Fibroblast of skin of left quadriceps (primary cell): ENCODE measurements at places on chromosomes 5 and 9.

GRCh38 chr5:111153483-111153882 is 61.3 kb downstream of the WDR36 start:
- DNase-seq = no peak

DNA sequence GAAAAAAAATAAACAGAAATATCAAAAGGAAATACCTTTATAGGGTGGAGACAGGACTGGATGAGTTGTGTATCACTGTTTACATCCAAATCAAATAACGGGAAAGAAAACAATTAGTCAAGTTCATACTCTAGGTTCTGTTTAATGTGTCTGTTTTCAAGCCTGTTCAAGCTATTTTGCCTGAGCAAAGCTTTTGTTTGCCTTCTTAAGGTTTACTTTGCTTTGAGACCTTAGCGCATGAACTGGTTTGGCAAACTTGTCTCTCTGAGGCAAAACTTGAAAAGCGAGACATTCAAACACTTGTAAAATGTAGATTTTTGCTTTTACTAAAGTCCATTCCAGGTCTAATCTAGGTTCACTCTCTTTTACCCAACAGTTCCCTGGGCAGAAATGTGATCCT is 174.1 kb upstream of the RFX3 start:
- DNase-seq = no peak

- no peak for DNase-seq
Observed at GRCh38 chr9:22100626-22101025, 91.5 kb upstream of the CDKN2B start.

DNA sequence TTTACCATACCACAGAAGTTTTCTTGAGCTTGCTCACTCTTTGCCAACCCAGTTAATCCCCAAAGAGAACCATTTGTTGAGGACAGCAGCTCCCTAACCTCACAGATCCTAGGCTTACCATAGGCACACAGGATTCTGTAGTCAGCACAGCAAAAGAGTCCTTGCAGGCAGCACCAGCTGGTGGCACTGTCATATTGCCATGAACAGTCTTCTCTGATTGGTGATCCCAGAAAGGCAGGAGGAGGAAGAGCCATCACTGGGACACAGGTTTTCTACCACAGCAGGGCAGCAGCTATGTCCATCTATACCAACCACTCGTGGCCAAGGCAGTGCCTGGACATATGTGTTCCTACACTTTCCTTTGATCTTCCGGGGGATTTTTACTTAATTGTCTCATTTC is 297.1 kb upstream of the CD180 start:
- DNase-seq = no peak

GRCh38 chr5:65886387-65886786 is 40.0 kb upstream of the ERBIN start:
- no peak for DNase-seq

GRCh38 chr5:116492776-116493175 is 81.8 kb downstream of the SEMA6A start:
- no peak for DNase-seq

- no peak for DNase-seq
Observed at GRCh38 chr9:15150939-15151338, 156.1 kb downstream of the TTC39B start.

- DNase-seq = no peak
Observed at GRCh38 chr5:168062239-168062638, 229.2 kb upstream of the WWC1 start.

- no peak for DNase-seq
Observed at GRCh38 chr9:34440017-34440416, 18.4 kb downstream of the FAM219A start.

DNA sequence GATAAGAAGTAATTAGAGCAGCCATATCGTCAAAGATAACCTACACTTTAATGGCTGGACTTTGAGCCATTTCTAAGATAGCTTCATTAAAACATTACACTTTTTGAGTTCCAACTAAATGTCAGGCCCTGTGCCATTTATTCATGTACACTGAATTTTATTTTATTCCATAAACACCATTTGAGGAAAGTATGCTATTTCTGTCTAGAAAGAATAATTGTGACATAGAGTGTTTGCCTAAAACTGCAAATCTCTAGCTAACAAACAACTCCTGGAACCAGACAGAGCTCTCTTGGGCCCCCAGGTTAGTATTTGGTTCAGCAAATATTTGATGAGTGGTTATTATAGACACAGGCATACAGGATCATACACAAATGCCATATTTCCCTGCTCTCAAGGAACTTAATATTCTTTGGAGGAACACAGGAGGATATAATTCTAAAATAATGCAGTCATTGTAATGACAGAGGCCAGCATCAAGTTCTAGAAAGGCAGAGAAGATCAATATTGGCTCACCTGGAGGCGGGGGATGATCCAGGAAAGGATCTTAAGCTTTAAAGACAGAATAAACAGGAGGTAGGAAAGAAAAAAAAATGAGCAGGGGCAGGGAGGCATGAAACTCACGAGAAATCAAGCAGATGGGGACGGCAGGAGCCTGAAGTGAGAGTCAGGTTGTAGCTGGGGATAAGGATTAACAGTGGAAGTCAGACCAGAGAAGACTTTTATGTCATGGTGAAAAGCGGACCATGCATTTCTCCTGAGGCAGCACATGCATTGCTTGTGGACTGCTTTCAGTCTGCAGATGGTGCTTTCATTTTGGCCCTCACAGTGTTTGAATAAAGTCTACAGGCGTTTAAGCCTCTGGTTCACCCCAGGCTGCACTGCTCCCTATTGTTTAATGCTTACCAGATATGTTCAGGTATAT is 127.7 kb downstream of the GCNT1 start:
- no peak for DNase-seq

- DNase-seq = no peak
Observed at GRCh38 chr5:186091-187041, 4.9 kb upstream of the LRRC14B start.

DNA sequence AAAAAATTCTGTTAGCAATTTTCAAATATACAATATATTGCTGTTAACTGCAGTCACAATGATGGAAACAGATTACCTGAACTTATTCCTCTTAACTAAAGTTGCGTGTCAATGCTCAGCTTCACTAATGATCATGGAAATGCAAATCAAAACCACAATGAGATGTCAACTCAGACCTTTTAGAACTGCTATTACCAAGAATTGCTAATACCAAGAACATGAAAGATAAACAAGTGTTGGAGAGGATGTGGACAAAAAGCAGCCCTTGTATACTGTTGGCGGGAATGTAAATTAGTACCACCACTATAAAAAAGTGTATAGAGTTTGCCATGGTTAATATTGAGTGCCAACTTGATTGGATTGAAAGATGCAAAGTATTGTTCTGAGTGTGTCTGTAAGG is 1409.7 kb upstream of the CDH18 start:
- no peak for DNase-seq

- DNase-seq = no peak
Observed at GRCh38 chr5:5783021-5783420, 360.5 kb downstream of the ICE1 start.

DNA sequence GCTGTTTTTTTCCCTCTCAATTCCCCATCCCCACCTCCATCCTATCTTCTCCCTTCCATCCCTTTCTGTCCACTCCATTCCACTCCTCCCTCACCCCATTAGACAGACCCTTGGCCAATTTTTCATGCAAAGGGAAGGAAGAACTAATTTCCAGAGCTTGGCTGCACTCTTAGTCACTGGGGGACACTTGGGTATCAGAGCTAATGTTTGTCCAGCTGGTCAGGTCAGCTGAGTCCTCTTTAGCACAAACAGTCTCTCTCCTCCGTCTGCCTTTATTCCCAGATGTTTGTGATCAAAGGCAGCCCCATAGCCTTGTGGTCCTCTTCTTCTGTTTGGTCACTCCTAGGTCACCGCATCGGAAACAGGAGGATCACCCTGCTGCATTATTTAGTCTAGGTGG is 148.5 kb downstream of the NMUR2 start:
- no peak for DNase-seq

- DNase-seq = no peak
Observed at GRCh38 chr5:175658299-175659145, 651 bp downstream of the HRH2 start.

DNA sequence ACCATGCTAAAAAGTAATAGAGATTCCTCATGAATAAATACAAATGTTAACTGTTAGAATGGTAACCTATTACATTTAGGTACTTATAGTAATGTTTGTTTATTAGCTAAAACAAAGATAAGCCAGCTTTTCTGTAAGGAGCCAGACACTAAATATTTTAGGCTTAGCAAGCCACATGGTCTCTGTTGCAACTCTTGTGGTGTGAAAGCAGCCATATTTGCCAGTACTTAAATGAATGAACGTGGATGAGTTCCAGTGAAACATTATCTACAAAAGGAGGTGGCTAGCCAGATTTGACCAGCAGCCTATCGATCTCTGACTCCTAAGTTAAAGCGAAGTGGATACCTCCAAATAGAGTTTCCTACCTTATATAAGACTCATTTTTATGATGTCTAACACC is 331.6 kb downstream of the CDH12 start:
- no peak for DNase-seq

DNA sequence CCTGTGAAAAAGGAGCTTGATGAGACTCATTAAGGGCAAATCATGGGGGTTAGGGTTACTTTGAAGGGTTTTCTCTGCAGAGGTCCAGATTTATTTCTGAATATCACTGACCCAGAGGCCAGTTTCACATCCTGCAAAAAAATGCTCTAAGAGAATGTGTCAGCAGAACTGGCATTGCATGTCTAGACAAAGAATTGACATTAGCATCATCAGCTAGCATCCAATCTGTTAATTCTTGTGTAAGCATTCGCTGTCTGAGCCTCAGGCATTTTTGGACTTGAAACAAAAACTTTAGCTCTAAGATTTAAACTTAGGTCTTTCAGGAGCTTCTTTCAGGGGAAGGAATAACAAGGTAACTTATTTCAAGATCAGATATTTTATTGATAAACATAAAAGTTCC is 187.9 kb upstream of the ELL2 start:
- DNase-seq = no peak

GRCh38 chr5:151240924-151241635 is 11.9 kb upstream of the GM2A start:
- DNase-seq = no peak

DNA sequence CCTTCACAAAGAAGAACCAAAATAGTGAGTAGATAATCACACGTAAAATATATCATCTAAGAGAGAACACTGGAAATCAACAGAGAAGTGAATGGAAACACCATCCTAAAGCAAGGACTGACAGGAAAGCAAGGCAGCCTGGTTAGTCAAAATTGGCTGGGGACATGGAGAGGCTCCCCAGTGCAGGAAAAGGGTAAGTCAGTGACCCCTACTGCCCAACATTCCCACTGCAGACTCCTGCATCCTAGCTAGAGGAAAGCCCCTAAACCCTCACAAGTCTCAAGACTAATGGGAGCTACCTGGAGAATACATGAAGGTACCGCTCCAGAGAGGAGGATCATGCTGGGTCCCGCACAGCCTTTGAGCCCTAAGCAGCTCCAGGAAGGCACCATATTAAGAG is 60.1 kb downstream of the ZDHHC21 start:
- no peak for DNase-seq

- DNase-seq = no peak
Observed at GRCh38 chr9:134938346-134939079, 20.8 kb upstream of the FCN1 start.

GRCh38 chr9:80605793-80606192 is 1034.0 kb downstream of the TLE4 start:
- DNase-seq = peak; percentile 9

DNA sequence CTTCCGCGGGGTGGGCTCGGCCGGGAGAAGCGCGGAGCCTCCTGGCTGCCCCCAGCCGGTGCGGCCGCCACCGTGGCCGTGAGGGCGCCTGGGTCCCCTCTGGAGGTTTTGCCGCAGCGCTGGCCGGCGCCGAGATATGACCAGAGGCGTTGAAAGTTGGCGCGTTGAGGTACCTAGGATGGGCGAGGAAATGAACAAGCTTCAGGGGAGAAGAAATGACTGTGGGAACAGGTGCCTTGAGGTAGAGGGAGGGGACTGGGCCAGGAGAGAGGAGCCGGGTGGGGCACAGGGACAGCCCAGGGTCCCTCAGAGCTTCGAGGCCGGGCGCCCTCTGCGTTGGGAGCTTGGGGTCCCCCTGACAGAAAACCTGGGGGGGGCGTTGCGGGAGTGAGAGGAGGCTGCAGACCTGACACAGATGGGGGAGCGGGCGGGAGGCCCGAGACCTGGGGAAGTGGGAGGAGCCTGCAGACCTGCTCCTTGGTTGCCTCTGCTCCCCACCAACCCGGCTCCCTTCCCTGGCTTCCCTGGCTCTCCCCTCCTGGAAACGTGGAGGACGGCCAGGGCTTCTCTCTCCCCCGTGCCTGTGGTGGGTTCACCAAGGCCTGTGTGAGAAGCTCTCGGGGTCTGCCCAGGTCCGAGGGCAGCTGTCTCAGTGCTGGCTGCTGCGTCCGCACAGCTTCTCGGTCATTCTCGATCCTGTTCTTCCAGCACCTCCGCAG is 14.2 kb downstream of the RABL6 start:
- DNase-seq = no peak

- DNase-seq = no peak
Observed at GRCh38 chr9:134373269-134373668, 47.0 kb downstream of the RXRA start.

DNA sequence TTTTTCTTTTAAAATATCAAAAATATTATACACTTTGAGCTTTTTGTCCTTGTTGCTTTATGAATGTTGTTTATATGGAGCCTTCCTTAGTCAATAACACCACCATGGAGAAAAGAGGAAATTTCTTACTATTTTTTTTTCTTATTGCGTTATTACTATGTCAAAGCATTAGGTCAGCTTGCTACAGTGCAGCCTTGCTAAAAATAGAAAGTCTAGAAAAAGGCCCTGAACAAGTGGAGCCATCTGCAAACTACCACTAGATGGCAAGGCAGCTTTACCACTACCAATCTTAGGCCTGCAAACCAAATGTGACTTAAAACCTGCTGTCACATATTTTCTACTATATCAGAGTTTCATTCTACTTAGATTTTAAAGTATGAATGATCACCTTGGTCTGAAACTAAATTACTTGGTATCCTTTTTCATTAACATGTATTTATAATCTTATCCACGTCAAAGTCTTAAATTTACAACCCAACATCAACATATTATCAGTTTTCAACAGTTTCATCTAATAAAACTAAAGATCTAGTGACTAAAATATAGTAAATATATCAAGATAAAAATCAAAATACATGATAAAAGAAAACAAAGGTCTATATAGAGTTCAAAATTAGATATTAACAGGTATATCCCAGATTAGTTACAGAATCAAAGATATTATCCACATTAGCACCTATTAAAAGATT is 113.1 kb upstream of the ACOT12 start:
- DNase-seq = peak; percentile 62

- peak; percentile 96 for DNase-seq
Observed at GRCh38 chr5:110086658-110087388, 397.1 kb downstream of the MAN2A1 start.

GRCh38 chr5:138711811-138712210 is 41.4 kb upstream of the CTNNA1 start:
- no peak for DNase-seq

DNA sequence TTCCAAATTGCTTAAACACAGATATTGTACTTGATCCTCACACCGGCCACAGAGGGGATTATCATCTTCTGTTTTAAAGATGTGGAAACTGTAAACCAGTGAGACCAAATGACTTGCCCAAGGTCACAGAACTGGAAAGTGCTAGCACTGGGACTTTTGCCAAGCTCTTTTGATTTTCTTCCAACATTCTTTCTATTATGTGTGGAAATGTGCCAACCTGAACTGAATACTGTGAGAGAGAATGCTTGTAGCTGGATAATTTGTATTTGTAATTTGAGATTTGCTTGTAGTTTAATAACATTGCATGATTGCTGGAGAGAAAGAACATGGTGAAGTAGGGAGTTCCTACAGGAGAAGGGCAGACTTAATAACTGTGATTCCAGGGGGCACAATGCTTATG is 977.9 kb upstream of the NUDT12 start:
- peak; percentile 44 for DNase-seq

- no peak for DNase-seq
Observed at GRCh38 chr5:180389252-180390101, 36.3 kb upstream of the GFPT2 start.
